Fibroblast of skin of scalp (primary cell): ENCODE measurements at places on chromosomes 2 and 18.

- DNase-seq: peak; percentile 99
Observed at GRCh38 chr18:6747646-6748045, 18.1 kb downstream of the ARHGAP28 start.

DNA sequence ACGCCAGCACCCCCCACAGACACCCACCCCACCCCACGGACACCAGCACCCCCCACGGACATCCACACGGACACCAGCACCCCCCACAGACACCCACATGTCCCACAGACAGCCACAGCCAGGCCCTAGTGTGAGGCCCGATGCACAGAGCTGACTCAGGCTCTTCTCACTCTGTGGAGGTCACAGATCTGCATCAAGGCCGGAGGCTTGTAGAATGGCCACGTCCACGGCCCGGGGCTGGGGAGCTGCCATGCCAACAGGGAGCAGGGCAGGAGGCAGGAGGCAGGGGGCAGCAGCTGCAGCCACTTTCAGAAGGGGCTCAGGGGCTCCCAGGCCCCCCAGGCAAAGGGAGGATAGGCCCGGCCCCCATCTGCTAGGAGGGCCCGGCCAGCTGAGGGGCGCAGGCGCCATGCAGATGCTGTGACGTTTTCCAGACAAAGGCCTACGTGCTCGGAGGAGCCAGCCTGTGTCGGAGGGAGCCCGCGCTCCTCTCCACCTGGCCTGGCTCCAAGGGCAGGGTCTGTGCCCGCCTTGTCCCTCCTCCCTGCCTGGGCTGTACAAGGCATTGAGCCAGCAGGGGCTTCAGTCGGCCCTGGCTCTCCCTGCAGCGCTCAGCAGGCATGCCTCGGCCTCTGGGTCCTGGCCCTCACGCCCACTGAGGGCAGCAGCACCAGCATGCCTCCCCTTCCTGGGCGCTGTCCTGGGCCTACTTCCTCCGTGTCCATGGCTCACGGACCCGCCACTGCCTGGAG, 249.0 kb downstream of the TWIST2 start:
- no peak for DNase-seq

DNA sequence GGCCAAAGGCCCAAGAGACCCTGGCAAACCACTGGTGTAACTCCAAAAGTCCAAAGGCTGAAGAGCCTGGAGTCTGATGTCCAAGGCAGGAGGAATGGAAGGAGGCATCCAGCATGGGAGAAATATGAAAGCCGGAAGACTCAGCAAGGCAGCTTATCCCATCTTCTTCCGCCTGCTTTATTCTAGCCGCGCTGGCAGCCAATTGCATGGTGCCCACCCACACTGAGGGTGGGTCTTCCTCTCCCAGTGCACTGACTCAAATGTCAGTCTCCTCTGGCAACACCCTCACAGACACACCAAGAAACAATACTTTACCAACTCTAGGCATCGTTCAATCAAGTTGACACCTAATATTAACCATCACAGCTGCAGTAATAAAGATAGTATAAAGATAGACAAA, 34.1 kb downstream of the MAPK4 start:
- DNase-seq: no peak

DNA sequence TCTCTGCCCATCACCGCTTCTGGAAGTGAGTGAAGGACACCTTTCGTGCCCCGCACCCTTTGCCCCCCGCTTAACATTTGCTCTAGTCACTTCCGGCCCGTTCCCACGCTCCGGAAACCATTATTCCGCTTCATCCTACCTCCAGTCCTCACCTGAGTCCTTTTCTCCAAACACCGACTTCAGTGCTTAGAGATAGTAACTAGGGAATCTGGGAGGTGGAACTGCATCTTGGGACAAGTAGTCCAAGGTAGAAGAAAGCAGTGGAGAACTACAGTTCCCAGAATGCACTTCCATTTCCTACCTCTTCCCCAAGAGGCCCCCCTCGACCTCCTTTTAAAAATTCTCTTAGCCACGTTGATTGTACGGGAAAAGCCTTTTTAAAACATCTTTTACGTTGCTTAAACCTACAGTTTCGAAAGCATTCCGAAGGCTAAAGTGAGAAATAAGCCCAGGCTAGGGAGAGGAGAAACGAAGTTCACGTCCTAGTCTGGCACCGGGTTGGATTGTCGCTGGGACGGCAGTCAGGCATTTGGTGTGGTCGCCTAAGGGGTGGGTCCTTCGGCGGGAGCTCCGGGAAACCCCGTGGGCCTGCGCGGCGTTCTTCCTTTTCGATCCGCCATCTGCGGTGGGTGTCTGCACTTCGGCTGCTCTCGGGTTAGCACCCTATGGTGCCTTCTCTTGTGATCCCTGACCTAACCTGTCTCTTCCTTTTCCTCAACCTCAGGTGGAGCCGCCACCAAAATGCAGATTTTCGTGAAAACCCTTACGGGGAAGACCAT, at the start of the genes CLHC1 and RPS27A:
CLHC1 (minus strand) TSS at position 210 of the 779 bp plus-strand sequence. CDS start 9,882 bp downstream, outside the sequence.
RPS27A (plus strand) TSS at position 605 of the 779 bp plus-strand sequence; CDS start at position 742, 137 bp downstream.
- peak; percentile 94 for DNase-seq

- peak; percentile 67 for DNase-seq
Observed at GRCh38 chr18:54983041-54983686, 23.9 kb upstream of the CCDC68 start.

GRCh38 chr2:172228177-172228808, 125.6 kb upstream of the DLX2 start:
- no peak for DNase-seq

DNA sequence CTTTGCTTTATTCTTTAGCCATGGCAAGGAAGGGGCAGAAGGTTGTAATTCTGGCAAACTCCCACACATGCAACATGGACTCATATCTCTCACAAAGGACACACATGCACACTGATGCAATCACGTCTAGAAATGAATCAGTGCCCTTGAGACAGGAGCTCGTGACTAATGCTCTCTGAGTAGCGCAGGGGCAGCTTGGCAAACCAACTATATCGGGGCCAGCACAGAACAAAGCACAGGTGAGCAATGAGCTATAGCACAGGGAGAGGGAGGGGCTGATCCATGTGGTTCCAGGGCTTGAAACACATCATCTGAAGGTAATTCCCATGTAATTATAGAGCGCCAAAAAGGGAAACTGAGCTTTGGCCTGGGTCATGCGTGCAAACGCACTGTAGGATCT, 165.2 kb upstream of the KLF7 start:
- DNase-seq: peak; percentile 97

GRCh38 chr2:61109291-61109690, 43.6 kb downstream of the SANBR start:
- no peak for DNase-seq

DNA sequence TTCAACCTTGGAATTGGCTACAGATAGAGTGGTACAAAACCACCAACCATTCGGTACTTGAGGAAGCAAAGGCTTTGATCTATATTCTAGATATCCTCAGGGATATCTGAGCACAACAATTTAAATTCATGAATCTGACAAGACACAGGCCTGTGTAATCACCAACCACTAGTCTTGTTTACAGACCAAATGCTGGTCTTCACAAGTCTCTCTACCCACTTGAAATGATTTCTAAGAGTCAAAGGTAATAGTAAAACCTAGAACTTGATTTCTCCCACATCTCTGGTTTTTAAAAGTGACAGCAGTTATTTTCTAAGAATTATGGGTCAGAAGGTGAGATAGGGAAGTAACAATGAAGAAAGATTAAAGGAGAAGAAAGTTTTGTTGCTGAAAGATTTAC, 613.7 kb upstream of the ACVR2A start:
- DNase-seq: no peak

DNA sequence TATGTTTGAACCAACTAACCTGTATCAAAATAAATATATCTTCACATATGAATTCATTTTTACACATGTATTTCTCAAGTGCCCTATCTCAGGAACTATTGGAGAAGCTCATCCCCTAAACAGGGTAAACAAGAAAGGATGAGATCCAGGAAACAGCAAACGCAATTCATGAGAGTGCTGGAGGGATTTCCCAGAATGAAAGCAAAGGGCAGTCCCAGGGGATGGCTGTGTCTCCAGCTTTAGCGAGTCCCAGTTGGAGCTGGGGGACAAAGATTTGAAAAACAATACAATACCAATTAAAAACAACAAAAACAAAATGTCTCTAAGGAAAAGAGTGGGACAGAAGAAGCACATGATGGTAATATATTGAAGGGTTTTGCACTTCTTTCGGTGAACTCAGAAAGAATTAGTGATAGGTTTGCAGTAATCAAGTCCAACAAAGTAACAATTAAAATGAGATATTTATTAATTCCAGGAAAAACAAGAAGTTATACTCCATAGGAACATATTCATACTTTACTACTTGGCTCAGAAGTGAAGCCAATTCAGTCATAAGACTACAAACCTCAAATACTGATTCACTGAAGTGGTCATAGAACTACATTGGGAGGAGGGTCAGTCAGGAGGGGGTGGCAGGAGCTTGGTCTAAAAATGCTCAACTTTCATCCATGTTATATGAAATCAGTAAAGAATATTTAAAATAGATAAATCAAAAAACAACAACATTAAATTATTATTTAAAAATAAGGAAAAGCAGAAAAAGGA, 73.1 kb upstream of the PDE1A start:
- no peak for DNase-seq

DNA sequence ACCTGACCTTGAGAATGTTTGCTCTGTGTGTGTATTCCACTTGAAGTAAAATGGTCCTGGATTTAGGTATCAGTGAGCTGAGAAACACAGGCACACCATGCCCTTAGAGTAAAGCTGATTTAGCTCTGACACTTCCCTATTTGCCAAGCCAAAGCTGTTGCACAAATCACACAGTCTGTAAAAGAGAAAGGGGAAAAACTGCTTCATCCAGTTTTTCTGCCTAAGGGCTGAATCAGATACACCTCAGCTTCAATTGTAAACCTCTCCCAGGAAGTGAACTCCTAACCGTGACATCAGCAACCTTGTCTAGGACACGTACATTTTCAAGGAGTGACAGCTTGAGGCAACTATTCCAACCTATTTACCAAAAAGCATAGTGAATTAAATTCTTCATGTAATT, 150.4 kb downstream of the NR4A2 start:
- no peak for DNase-seq

DNA sequence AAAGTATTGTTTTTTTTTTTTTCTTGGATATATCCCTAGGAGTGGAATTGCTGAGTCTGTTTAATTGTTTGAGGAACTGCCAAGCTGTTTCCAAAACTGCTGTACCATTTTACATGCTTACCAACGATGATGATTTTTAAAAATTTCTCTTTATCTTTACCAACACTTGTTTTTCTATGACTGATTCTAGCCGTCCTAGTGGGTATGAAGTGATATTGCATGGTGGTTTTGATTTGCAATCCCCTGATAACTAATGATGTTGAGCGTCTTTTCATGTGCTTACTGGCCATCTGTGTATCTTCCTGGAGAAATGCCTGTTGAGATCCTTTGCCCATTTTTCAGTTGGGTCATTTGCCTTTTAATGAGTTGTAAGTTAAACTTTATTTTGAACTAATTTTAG, 8.8 kb upstream of the AOX1 start:
- DNase-seq: no peak

GRCh38 chr2:43267381-43267780, 41.0 kb upstream of the ZFP36L2 start:
- no peak for DNase-seq

DNA sequence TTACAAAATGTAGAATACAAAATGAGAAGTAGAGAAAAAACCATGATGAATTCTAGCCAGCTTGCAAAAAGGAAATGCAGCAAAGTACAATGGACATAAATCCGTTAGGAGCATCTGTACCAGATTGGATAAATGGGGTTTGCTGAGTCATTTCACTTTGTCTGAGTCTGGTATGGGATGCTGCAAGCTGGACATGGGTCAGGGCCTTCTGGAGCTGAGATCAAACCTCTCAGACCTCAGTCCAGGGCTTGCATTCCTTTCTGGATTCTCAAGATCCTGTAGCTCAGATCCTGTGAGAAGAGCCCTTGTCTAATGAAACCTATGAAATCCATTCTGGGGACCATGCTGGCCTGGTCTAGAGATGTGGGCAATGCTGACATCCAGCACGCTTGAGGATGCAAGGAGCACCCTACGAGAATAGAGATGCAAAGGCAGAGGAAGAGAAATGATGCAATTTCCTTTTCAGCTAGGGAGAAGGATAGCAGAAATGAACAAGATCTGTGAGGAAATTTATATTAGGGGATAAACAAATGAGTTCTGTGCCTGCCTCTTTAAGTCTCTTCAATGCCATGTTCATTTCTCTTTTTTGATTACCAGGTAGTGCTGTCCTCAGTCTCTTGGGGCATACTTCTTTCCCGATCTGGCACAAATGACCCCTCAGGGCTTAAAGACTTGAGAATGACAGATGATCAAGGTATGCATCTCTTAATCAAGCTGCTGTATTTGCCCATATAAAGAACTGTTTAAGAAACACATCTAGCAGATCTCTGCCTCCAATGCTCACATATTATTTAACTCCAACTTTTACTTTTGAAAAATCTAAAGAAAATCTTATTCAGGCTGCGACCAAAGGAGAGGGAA, 230.4 kb downstream of the MEIS1 start:
- peak; percentile 14 for DNase-seq

DNA sequence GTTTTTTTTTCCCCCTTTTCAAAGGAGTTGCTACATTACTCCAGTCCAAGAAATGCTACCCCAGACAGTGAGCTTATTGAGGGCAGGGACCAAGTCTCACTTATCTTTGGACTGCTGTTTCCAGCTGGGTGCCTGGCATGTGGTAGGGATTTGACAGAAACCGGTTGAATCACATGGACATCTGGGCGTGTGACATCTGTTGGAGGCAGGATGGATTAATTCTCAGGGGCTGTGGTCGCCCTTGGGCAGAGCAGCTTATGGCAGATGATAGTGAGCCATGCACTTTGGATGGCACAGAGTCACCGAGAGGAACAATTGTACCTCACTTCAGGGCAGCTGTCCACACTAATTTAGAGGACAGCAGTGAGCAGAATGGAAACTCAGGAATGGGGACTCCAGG, 254.6 kb upstream of the ID2 start:
- no peak for DNase-seq

DNA sequence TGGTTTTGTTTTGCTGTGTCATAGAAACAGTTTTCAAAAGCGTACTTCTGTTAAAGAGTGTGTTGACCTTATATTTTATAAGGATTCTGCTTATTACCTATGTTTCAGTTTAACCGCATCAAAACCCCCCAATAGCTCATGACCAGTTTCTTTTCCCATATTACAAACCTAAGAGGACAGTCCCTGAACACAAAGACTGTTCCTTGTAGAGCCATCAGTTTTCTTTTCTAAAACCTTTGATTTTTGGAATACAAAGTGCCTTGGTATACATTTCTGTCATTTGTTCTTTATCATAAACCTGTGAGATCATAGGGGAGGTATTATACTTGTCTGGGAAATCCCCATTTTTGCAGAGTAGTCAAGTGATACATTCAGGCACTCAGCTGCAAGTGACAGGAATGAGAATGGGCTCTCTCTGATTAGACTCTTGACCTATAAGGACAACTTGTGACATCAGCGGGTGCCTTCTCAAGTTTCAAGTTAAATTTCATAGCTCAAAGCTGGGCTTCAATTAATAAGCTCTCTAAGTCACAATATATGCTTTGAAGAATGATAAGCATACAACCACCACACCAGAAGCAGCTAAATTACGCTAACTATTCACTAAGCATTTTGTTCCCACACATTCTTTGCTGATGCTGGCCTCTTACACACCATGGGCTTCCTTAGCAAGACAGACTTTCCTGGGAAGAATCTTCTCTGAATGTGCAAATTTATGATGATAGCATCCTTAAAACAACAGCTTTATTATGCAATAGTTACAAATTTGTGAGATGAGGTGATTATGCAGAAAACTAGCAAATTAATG, 97.5 kb upstream of the CD302 start:
- DNase-seq: no peak

- DNase-seq: peak; percentile 8
Observed at GRCh38 chr2:70258532-70258875, 567 bp downstream of the PCYOX1 start.

GRCh38 chr18:61992285-61992684, 99.5 kb upstream of the RNF152 start:
- peak; percentile 88 for DNase-seq

GRCh38 chr2:204946892-204947291, 401.6 kb downstream of the PARD3B start:
- DNase-seq: no peak
